ENCODE measurements at places on chromosomes 6 and 20.

- no peak for DNase-seq
Measured at GRCh38 chr6:160198606-160199211, 59.9 kb downstream of the SLC22A2 start.

- no peak for DNase-seq
Measured at GRCh38 chr20:58571356-58571692, 56.1 kb upstream of the APCDD1L start.

DNA sequence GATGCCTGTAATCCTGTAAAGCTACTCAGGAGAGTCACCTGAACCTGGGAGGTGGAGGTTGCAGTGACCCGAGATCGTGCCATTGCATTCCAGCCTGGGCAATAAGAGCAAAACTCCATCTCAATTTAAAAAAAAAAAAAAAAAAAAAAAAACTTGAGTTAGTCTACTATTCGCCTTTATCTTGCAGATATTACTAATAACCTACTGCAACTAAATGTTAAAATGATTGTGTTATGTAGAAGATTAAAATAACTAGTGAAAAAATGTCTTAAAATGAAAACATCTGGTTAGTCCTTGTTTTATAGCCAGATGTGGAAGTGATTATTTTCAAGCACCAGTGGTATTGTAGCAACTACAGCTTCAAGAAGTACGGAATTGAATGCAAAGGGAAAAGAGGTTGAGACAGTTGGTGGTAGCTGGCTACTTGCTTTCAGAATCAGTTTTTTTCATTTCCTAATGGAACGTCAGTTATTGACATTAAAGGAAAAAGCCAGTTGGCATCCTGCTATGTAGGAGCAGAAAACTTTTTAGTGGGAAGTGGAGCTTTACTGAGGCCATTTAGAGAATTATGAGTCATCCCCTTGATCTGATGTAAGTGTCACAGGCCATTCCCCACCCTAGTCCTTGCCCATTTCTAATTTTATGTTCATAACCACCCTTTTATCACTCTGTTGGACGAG, 43.8 kb upstream of the DYNLRB1 start:
- DNase-seq: no peak

DNA sequence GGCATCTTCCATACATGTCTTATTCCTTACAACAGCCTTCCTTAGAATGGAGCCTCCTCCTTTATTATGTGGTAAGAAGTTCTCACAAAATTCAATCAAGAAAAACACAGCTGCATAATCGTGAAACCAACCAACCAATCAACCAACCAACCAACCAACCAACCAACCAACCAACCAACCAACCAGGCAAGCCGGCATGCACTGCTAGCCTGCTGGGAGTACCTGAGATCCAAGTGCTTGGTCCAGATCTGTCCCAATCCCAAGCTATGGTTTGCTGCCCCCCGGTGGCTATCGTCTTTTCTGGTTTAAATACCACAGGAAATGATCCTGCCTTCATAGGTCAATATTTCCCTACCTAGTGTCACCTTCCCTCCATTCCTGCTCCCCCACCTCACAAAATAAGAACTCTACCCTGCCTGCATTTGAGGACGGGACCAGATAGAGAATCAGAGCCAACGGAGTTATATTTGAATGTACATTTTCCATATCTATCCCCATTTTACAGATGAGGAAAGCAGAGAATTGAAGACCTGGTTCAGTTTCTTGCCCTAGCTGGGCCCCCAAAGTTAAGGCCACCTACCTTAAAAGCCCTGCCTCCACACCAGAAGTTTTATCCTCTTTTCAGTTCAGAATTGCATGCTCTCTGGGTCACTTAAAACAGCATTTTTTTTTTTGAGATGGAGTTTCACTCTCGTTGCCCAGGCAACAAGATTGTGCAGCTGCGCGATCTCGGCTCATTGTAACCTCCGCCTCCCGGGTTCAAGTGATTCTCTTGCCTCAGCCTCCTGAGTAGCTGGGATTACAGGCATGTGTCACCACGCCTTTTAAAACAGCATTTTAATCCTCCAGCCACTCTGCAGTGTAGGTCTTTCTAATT, 27.1 kb downstream of the RAB44 start:
- no peak for DNase-seq

GRCh38 chr20:15236812-15237211, 899.4 kb upstream of the FLRT3 start:
- DNase-seq: no peak

GRCh38 chr6:24078200-24078599, 47.8 kb upstream of the NRSN1 start:
- no peak for DNase-seq

DNA sequence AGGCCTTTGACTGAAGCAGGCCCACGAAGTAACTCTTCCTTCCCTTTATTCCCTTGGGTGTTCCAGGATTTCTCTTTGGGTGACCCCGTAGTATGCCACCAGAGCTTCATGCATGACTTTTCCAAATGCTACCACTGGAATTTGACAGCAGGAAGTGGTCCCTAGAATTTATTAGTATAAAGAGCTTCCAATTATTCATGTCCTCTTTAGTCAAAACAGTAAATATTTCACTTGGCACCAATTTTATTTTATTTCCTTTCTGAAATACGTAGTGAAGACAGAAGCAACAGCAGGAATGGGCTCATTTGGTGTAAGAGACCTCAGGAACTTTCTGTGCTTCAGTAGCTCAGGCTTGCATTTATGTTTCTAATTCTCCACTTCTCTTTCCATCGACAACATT, 151.3 kb downstream of the LCA5 start:
- DNase-seq: no peak

DNA sequence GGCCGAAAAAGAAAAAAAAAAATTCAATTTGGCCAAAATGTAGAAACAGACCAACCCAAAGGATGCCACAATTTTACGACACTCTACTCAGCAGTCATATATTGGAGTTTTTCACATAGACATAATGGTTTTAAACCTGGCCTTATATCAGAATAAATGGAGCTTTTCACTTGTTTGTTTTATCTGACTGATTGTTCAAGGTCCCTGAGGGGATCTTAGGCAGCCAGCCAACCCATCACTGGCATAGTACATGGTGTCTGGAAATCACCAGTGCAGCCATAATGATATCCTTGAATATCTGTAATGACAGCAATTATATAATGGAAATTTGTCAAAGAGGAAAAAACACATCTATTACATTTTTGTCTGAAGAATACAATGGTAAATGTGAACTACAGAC, 96.9 kb downstream of the PRSS35 start:
- no peak for DNase-seq
